ENCODE measurements at places on chromosomes 3 and 15.

GRCh38 chr15:79522656-79523055, 90.5 kb downstream of the MINAR1 start:
- DNase-seq: no peak

DNA sequence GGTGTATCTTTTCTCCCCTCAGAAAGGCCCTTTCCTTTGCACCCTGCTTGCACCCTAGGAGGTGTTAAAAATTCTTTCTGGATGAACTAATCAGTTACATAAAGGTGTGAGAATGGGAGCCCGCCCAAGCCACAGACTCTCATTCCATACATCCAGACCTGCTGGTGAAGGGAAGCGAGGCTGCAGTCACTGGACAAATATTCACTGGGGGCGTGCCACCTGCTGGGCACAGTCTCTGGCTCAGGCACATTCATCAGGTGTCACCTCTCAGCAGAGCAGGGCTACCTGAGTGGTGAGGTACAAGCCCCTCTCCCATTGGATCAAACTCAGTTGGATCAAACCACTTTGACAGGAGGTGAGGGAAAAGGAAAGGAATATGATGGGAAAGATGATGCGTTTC, 52.0 kb downstream of the NTRK3 start:
- DNase-seq: no peak

DNA sequence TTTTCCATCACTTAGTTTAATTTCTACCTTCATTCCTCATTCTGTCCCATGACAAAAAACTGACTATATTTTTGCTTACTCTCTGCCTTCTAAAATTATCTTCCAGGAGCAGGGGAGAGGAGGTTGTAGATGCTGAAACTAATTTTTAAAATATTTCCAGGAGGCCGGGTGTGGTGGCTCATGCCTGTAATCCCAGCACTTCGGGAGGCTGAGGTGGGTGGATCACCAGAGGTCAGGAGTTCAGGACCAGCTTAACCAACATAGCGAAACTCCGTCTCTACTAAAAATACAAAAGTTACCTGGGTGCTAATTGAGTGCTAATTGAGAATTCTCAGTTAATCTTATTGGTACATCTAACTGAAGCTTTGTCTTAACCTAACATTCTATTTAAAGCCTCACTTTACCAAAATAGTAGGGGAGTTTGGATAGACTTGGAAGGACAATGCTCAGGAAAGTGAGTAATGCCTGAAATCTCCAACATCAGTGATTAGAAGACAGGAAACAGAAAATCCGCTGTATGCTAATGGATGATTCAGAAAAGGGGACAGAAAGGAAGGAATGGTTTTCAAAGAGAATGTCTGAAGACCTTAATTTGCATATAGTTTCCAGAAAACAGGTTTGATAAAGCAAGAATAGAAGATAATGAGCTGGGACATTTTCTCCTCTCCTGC, 336.1 kb downstream of the GBE1 start:
- no peak for DNase-seq

DNA sequence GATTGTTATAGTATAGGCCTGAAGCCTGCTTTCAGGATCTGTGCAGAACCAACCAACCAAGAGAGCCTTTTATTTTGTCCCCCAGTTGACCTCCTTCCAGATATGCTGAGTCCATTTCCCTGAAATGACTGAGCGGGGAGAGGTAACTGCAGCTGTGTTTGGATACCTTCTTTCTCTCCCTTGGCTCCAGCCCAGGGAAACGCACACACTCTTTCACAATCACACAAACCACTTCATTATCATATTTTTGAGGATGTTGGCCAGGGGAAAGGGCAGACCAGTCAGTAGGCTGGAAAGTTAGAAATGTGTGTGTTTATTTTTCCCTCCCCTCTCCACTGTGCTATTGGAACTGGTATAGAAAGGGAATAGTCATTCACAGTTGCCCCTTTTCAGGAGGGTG, 417.7 kb upstream of the TBL1XR1 start:
- peak; percentile 79 for DNase-seq

DNA sequence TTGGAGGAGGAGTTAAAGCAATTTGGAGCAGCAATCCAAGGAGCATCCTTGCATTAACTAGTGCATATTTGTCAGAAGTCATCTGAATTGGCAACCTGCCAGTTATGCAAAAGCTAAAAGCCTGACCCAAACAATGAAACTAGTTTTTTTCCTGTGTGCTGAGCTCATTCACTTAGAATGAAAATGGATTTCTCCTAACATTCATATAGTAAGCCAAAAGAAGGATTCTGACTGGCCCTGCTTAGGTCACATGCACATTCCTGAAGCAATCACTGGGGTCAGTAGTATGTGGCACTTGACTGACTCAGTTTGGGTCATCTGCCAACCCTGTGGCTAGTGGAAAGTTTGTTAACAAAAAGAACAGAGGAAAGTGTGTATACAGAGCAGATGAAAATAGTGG, 30.5 kb downstream of the OXSM start:
- DNase-seq: no peak

- DNase-seq: no peak
These were observed 28.5 kb downstream of the TBC1D23 start for GRCh38 chr3:100289339-100289738.

DNA sequence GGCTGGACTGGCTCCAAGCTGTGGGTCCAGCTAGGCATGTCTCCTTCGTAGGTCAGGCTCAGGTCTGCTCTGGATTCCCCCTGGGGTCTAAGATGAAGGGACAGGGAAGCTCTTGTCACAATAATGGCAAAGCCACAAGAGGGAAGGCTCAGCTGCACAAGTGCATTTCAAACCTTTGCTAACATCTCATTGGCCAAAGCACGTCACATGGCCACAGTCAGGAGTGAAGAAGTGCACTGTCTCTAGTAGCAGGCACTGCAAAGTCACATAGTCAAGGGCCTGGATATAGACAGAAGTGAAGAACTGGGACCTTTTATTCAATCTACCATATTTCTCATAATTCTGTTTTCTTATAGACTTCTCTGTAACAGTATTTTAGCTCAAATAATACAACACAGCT, 20.1 kb downstream of the DLEC1 start:
- DNase-seq: no peak

DNA sequence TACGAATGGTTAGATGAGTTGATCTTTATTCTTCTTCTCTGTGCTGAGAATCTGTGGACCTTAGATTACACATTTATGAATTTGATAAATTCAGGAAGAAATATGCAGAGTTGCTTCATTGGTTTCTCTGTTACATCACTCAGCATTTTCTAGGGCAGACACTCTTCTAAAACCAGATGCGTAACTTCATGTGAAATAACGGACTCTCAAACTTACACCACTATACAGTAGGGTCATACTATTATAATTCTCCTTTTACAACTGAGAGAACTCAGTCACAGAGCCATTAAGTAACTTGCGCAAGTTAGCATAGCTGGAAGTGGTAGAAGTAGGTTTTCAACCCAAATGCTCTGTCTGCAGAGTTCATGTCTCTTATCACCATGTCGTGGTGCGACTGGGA, 5.7 kb downstream of the TMEM207 start:
- no peak for DNase-seq

DNA sequence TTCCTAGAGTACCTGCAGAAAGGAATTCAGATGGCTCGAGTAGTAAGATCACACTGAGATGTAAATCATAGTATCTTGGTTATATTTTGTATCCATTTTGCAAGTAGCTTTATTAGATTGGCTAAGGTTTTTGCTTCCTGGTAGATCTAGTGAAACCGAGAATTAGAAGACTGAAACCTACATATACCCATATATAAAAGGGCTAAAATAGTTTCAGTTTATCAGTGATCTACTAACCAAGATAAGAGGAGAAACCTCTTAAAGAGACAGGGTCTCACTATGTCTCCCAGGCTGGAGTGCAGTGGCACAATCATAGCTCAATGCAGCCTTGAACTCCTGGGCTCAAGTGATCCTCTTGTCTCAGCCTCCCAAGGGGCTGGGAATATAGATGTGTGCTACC, 135.3 kb downstream of the PCCB start:
- no peak for DNase-seq

DNA sequence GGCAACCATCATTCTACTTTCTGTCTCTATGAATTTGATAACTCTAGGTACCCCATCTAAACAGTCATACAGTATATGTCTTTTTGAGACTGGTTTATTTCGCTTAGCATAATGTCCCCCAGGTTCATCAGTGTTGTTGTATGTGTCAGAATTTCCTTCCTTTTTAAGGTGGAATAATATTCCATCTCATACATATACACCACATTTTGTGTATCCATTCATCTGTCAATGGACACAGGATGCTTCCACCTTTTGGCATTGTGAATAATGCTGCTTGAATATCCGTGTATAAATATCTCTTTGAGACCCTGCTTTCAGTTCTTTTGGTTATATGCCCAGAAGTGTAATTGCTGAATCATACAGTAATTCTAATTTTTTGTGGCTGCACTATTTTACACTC, 10.4 kb upstream of the ZFAND6 start:
- DNase-seq: no peak

GRCh38 chr3:43892526-43892925, 201.8 kb downstream of the ABHD5 start:
- DNase-seq: no peak

DNA sequence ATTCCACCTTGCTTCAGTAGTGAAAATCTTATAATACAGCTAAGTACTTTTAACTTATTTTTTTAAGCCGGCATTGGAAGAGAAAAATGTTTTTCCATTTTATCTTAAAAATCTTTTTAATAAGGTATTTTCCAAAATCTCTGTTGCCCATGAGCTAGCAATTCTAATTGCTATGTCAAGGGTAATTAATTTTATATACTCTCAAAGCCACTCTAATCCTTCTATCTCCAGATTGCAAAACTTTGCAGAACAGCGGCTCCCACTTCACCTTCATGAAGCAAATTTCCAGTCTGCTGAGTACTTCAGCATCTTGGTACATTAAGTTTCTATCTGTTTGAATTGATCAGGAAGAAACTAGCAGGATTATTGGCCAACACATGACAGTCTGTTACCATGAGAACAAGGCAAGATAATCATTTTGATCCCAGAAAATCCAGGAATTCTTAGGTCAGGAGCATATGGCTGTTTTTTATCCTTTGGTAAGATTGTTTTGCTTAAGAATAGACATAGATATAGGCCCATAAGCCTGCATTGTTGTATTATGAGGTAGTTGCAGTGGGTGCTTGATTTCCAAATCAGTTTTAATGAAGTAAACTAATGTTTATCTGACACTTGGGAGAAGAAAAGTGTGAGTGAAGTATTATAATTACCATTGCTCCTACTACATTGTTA, 6.0 kb downstream of the TIPARP start:
- no peak for DNase-seq

DNA sequence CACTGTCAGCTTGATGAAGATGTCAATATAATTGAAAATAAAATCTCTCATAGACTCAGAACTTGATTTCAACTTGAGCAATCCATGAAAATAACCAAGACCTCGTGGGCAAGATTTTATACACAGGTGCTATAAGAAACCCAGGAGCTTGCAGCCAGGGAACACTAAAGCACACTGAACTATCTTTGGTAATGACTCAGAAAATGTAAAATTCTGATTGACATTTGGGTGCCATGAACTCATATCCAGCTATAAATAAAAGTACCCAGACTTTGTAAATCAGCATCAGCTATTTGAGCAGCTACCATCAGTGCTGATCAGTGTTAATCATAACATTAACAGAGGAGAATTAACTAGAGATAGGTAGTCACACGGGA, 61.5 kb downstream of the PLCH1 start:
- no peak for DNase-seq

DNA sequence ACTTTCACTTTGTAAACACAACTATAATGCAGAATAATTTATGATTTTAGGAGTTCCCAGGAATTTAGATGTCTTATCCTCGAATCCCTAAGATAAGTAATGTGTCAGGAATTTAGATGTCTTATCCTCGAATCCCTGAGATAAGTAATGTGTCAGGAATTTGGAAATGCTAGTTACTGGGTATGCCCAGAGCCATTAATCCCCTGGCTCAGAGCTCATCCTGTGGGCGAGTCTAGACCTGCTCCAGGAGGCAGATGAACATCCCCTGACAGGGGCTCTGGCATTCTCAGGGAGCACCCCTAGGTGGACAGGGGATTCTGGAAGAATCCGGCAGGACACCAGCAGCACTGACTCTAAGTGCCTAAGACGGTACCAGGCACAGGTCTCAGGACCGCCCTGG, 163.3 kb downstream of the ARRDC4 start:
- no peak for DNase-seq

DNA sequence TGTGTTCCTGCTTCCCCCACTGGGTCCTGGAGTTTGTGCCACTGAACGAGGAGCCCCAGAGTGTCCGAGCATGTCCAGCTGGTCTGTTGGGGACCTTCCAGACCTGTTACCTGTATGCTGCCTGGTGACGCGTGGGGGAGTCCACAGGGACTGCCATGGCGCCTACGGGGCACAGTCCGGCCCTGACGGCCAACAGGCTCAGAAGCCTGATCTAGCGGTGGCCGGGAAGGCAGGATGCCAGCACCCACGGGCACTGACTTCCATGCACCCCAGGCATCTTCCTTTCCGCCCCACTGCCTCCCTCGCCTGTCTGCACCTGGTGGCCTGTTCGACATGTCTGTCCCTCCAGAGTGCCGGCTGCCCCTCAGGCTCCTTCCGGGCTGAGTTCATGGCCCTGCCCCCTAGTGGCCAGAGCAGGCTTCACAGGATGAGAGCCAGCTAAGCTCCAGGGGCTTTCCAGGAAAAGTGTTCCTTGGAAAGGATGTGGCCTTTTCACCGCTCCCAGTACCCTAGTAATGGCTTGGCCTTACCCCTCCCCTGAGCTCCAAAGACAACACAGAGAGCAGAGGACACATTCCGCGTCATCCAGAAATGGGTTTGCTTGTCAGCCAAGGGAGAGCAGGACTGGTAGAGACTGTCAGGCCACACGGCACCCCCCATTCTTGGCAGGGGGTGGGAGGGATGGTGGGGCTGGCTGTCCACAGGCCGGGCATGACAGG, 35.7 kb downstream of the NGRN start:
- no peak for DNase-seq

DNA sequence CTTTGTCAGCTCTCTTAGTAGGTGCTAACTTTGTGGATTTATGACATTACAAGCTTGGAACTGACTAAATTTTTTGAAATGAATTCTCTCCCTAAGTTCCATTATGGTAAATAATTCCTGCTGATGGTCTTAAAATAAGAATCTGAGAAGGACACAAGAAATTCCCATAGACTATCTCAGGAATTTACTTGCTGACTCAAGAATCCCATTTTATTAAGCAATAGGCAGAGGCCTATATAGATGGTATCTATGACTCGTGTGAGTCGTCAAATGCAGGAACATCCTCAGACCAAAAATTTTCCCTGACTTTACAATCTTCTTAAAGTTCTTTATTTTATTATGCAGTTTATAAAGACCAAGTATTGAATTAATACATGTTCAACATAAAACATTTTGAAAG, 30.7 kb upstream of the CBLB start:
- DNase-seq: no peak
